ENCODE measurements at places on chromosomes 3 and 15.

- no peak for DNase-seq
These were observed 448.0 kb downstream of the FOXP1 start for GRCh38 chr3:71135373-71136088.

- DNase-seq = no peak
These were observed 564.9 kb upstream of the ZNF385D start for GRCh38 chr3:22315925-22316324.

DNA sequence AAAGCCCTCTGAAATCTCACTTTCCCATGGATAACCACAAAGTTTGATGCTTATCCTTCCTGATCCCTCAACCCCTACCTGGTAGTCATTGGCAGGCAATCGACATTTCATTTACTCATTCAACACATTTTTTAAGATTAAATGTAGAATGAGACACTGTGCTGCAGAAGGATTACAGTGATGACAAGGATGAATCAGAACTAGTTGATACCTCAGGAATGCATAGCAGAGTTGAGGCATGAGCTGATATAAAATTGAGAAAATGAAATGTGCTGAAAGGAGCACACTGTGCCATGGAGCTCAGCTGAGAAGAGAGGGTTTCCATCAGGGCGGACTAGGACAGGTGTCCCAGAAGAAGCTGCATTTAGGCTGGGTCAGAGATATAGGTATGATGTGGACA lies 48.9 kb upstream of the ACTL6A start:
- DNase-seq = no peak

DNA sequence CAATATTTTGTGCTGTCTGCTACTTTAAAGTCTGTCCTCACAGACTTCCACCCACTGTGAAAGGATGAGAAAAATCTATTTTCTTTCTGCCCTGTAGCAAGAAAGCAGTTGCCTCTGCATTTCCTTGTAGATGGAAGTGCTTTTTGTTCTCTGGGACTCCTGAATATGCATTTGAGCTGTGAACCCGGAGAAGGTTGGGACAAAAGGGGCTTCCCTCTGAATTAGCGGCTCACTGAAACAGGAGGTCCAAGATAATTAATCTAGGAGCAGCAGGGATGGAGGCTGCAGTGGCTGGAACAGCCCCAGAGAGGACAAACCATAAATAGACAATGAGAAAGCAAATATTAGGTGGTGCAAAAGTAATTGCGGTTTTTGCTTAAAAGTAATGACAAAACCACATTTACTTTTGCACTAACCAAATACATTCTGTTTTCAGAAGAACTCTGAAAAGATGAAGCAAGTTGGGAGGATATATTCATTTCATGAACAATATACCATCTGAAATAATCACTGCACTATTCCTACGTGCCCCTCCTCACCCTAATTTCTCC lies 143.4 kb upstream of the KBTBD8 start:
- DNase-seq = no peak

- DNase-seq = peak; percentile 91
These were observed at the start of gene STXBP5L for GRCh38 chr3:120908030-120908794. TSS of gene STXBP5L (plus strand) at chr3:120908205. CDS start at chr3:120909579, 1,374 bp downstream.

- no peak for DNase-seq
These were observed 111.3 kb downstream of the BBX start for GRCh38 chr3:107634099-107634489.

- DNase-seq = no peak
These were observed 137.9 kb upstream of the LIPC start for GRCh38 chr15:58293622-58294550.

GRCh38 chr3:88795503-88795902 lies 311.9 kb upstream of the EPHA3 start:
- no peak for DNase-seq

DNA sequence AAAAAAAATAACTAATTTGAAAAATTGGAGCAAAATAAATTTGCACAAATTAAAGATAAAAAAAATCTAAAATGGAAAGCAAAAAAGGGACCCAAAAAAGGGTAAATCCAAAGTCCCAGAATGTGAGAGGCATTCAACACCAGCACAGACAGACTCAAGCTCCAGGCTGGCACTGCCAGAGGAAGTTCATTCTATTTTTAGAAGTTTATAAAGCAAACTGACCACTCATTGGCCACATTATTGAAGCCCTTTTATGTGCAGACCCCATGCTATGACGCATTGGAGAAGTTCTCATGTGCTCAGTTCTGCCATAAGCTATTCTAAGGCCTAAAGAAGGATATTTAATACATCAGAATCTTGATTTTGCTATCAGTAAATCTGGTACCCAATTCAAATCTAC lies 17.6 kb upstream of the BOC start:
- DNase-seq = no peak

- no peak for DNase-seq
These were observed 24.0 kb upstream of the SPTSSB start for GRCh38 chr3:161395115-161396012.

DNA sequence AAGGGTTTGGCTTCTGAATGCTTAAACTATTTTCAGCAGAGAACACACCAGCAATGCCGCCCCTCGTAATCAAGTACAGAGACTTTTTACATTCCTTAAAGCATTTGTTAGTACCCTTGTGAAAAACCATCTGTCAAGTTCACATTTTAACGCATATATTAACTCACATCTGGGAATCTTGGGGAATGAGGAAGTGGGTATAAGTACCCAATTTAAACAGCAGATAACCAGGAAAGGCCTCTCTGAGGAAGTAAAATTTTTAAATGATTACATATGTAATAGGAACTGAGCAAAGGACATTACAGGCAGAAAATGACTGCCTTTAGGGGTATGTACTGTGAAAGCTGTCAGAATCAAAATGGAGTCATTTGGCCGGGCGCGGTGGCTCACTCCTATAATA lies 12.8 kb upstream of the CFAP44 start:
- no peak for DNase-seq

DNA sequence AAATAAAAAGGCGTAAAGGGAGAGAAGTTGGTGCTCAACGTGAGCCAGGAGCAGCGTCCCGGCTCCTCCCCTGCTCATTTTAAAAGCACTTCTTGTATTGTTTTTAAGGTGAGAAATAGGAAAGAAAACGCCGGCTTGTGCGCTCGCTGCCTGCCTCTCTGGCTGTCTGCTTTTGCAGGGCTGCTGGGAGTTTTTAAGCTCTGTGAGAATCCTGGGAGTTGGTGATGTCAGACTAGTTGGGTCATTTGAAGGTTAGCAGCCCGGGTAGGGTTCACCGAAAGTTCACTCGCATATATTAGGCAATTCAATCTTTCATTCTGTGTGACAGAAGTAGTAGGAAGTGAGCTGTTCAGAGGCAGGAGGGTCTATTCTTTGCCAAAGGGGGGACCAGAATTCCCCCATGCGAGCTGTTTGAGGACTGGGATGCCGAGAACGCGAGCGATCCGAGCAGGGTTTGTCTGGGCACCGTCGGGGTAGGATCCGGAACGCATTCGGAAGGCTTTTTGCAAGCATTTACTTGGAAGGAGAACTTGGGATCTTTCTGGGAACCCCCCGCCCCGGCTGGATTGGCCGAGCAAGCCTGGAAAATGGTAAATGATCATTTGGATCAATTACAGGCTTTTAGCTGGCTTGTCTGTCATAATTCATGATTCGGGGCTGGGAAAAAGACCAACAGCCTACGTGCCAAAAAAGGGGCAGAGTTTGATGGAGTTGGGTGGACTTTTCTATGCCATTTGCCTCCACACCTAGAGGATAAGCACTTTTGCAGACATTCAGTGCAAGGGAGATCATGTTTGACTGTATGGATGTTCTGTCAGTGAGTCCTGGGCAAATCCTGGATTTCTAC lies at the start of gene RARB:
Gene RARB, plus strand, starts transcription at position 322 of the 847 bp plus-strand sequence. Its CDS starts 469 bp downstream, at position 791.
- DNase-seq = peak; percentile 89

DNA sequence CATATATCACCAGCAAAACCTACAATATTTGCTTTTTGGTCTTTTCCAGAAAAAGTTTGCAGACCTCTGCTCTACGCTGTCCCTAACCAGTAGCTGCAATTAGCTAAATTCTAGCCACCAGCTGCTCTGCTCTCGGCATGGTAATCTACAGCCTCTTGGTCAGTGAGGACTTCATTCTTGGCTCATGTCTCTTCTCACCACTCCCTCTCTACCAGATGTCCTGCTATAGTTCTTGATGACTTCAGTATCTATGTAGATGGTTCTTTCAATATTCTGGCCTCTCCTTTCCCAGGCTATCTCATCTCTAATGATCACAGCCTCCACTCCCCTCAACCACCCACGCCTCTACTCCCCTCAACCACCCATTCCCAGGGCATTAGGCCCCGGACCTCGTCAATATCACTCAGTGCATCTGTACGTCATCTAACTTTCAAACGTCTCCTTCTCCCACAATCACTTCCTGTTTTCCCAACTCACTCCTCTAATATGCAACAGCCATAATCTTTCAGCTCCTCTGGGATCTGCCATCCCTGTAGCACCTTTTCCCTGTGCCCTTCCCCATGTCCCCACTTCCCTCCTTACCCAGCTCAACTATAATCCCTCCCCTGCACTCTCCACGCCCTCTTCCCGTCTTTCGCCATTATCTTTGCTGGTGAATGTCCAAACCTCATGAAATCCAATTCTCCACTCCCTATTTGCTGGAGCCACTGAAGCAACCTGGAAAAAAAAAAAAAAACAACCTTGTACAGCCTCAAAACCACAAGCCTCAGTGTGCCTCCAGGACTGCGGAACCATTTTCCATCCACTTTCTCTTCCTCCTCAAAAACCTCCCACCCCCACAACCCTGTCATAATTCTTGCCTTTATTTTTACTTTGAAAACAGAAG lies 429.4 kb upstream of the PROK2 start:
- DNase-seq = no peak

- DNase-seq = no peak
These were observed 1.8 kb upstream of the CCR1 start for GRCh38 chr3:46209746-46210470.

DNA sequence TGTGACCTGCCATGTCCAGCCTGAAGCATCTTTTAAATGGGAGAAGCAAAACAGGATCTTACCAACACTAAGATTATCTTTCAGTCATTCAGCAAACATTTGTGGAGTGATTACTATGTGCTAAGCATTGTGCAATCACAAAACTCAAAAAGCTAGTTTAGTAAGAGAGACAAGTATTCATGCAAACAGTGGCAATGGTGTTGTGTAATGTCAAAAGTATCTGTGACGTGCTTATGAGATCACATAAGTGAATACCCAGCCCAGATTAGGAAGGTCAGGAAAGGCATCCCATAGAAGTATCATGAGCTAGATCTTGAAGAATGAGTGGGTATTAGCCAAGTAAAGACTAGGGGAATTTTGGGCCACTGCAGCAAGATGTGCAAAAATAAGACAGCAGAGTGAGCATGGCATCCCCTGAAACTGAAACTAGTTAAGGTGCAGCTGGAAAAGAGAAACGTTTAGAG lies 32.1 kb downstream of the SEC62 start:
- no peak for DNase-seq

GRCh38 chr3:171881251-171881650 lies 38.1 kb downstream of the TMEM212 start:
- DNase-seq = no peak

- no peak for DNase-seq
These were observed 68.1 kb upstream of the NMNAT3 start for GRCh38 chr3:139745831-139746230.

- no peak for DNase-seq
These were observed 790 bp upstream of the WHAMM start for GRCh38 chr15:82808634-82809041.

GRCh38 chr3:11634081-11634635 lies 9.6 kb downstream of the VGLL4 start:
- DNase-seq = no peak

- DNase-seq = no peak
These were observed 411.5 kb downstream of the GABRG3 start for GRCh38 chr15:27382361-27383025.

DNA sequence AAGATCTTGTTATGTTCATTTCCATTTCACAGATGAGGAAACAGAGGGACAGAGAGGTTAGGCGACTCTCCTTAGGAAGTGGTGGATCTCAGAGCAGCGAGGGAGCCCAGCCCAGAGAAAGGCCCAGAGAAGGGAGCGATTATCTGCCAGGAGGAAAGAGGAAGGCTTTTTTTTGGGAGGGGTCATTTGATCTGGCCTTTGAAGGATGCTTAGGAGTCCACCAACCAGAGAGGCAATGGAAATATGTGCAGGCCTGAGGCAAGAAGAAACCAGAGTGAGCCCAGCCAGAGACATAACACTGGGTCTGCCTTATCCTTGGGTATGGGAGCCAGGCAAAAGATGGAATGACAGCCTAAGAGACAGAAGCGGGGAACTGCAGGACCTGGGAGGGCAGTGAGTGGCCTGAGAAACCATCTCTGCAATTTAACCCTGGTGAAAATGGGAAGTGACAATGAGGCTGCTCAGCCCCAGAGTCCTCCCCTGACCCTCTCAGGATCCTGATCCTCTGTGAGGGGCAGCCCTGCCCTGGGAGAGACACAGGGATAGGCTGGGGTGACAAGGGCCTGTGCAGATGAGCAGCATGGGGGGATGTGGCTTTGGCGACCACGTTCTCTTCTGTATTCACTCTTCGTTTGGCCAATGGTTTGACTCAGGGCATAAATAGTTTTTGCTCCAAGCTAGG lies 163.2 kb downstream of the WNT7A start:
- DNase-seq = no peak

DNA sequence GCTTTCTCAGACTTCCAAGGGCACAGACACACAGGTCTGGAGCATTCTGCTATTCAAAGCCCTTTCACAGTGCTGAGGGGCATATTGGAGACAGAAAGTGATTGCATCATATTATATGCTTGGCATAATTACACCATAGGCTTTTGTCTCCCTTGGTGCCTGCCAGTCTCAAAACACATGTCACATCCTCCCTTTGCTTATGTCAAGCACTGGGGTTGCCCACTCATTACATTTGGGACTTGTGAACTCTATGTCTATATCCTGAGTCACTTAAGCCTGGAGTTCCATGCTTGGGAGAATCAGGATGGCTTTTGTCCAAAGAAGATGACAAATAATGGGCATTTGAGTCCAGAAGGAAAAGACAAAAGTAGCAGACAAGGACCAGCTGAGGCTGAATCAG lies 12.3 kb upstream of the PDZRN3 start:
- no peak for DNase-seq

GRCh38 chr3:180070925-180071324 lies 34.2 kb upstream of the PEX5L start:
- no peak for DNase-seq

DNA sequence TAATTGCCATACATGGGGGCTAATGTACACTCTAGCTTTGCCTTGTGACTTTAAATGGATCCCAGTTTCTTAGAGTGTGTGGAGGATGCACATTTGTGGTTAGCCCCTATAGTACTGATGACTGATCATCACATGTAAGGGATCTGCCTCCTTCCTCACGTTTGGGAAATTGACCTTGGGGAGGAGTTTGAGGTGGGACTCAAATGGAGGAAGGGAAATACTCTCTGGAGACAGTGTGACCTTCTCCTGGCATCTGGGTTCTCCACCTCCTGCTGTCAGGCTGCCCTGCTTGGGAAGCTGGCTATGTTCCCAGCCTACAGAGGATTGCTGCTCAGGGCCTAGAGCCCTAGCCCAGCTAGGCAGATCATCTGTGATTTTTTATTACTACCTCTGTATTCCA lies 48.7 kb downstream of the PPM1L start:
- no peak for DNase-seq

DNA sequence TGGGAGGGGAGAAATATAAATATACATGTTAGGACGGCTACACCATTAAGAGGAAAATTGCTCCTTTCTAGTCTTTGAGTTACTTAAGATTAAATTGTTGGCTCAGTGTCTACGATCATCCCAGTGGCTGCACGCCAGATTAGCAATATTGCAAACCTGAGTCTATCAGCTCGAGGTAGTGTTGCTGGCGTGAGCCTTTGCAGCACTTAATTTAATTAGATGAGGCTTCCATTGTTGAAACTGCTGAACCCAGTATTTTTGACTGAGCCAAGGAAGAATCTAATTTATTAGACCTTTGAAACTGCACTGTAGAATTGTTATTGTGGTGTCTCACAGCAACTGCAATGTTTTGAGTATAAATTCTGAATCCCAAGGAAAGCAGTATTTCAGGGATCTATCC lies 782.4 kb upstream of the ROBO1 start:
- no peak for DNase-seq

- DNase-seq = no peak
These were observed 94.3 kb downstream of the XRN1 start for GRCh38 chr3:142353571-142353970.
